Fibroblast of skin of left biceps (primary cell): ENCODE measurements at places on chromosomes 4 and X.

GRCh38 chrX:43677993-43678392 is 21.9 kb downstream of the MAOA start:
- DNase-seq, result no peak

DNA sequence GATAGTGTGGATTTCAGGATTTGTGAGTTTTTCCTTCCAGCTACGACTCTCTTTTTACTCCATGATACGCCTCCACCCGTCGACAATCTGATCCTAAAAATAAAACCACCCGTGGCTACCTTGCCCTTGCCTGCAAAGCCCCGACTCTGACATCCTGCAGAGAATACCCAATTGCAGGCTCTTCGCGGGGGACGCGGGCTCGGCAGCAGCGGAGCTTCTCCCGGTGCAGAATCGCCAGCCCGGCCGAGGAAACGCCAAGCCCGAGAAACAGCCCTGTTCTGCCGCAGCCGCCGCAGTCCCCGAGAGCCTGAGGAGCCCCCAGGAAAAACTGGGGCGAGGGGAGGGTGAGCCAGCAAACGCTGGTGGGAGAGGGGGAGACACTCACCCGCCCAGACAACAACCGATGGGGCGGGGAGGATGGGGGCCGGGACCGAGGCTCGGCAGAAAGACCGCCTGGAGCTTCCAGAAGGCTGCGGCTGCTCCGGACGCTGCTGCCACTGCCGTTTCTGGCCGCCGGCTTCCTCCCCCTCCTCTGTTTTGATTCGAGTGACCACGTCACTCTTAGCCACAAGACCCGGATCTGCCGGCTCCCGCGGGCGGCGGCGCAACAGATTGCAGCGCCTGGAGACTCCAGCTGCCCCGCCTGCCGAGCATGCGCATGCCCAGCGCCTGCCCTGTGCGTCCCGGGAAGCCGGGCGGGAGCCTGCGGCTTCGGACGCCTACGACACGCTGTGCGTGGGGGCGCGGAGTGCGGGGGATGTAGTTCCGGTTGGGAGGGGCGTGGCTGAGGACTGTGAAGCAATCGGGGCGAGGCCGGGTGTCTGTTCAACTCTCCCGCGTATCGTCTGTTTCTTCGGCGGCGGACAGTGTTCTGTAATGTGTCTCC is at the start of gene SMIM14:
SMIM14 (minus strand) TSS at position 512 of the 886 bp plus-strand sequence. CDS start 33,720 bp downstream, outside the sequence.
- peak; percentile 96 for DNase-seq

DNA sequence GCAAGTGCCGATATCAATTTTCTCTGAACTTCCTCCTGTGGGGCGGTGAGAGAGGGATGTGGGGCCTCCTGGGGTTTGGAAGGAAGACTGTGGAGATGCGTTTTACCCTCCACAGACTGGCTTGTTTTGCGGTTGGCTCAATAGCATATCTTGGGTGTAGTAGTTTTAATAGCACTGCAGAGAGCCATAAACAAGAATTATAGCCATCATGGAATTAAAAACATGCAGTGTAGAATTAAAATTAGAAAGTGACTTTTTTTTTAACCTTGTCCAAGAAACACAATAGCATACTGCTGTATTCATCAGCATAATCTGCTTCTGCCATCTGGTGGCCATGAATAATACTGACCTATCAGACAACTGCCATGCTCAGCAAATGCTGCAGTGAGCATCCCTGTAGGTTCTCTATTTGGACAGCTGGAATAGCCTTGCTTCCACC is 47.3 kb upstream of the SCML1 start:
- DNase-seq, result peak; percentile 74

- DNase-seq, result no peak
These were observed 29.5 kb upstream of the NUP54 start for GRCh38 chr4:76177709-76178108.

DNA sequence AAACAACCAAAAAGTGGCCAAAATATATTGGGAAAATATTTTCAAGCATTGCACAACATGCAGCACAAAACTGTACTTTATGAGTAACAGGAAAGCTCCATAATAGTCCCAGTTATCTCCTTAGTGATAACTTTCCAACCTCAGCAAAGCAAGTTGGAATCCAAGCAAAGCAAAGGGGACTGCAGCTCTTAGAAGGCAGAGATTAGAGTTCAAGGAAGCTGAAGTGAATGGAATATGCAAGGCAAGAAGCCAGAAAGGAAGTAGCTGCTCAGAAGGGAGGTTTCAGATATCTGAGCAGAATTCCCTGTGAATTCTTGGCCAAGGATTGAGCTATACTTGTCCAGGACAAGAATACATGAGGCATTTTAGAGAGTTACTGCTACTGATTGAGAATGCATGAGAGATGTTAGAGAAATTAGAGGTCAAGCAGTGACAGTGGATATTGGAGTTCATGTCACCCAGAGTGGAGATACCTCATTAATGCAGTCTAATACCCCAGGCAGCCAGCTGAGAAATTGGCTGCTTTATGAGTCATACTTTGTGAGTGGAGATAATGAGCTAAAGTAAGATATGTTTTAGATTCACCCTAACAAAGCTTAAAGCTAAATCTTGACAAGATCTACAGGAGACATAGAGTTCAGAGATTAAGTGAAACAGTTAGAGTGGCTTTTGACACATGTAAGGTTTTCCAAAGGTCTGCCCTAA is 102.8 kb downstream of the INPP4B start:
- peak; percentile 14 for DNase-seq

GRCh38 chrX:133414406-133415275 is 648 bp downstream of the GPC4 start:
- no peak for DNase-seq

DNA sequence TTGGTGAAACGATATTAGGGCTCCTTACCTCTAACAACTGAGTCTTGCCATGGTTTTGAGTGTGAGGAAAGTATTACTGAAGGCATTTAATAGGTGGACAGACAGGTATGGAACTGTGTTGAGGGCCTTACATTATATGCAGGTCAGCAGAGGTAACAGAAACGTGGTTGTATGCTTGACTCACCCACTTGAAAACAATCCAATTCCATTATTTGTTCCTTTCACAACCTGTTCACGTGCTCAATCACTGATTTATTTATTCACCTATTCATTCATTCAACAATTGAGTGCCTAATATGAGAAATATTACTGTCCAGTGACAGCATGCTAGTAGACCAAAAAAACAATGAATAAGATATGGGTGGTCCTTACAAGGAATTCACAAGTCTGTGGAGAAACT is 33.3 kb upstream of the PPARGC1A start:
- no peak for DNase-seq

DNA sequence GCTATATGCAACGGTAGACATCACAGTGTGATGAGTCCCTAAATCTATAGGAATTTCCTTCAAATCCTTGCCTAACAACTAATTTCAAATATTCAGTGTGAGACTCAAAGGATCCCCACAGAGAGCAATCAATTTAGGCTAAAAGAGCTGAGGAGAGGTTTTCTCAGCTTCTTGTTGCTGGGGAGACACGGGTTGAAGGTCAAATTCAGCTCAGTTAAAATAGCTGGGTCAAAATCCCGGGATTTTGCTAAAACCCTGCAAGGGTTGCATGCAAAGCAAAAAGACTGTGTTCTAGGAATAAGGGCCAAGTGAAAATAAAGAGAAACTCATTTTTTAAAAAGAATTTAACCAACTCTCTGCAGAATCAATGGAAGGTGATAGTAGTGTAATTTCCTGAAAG is 1073.4 kb downstream of the NLGN4X start:
- no peak for DNase-seq

DNA sequence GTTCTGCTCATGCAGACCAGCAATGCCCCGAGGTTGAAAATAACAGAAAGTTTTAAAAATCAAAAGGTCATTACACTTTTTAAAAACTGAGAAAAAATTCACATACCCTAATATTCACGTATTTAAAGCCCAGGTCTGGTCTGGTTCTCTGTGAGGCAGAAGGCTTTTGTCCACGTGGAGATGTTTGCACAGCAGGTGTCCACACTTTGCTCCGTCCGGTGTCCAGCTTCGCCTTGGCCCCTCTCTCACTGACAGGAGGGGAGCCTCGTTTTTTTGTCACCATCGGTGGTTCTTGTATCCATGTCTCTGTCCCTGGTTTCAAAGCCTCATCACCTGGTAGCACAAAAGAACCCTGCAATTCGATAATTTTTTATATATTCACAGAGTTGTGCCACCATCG is 434.6 kb upstream of the FRG1 start:
- no peak for DNase-seq

DNA sequence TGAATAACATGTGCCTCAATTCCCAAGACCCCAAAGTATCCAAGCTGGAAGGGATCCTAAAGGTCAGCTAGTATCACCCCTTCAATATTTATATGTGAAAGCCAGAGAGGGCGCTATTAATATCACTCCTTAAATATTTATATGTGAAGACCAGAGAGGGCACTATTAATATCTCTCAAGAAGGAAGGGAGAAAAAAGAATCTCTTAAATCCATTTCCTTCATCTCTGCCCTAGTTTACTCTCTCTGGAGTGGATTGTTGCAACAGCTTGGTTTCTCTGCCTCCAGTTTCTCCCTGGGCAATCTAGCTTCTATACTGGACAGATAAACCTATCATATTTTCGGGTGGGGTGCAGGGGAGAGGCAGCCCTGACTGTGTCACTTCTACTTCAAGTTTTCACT is 31.6 kb upstream of the MSN start:
- DNase-seq, result no peak

- DNase-seq, result no peak
These were observed 3.6 kb upstream of the RNF175 start for GRCh38 chr4:153763404-153763803.

DNA sequence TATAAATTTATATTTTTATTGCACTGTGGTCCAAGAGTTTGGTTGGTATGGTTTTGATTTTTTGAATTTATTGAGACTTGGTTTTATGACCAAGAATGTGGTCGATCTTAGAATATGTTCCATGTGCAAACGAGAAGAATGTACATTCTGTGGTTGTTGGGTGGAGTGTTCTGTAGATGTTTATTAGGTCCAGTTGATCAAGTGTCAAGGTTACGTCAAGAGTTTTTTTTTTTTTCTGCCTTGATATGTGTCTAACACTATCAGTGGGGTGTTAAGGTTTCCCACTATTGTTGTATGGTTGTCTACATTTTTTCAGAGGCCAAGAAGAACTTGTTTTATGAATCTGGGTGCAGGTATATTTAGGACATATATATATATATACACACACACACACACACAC is 10.8 kb downstream of the ETDB start:
- no peak for DNase-seq

DNA sequence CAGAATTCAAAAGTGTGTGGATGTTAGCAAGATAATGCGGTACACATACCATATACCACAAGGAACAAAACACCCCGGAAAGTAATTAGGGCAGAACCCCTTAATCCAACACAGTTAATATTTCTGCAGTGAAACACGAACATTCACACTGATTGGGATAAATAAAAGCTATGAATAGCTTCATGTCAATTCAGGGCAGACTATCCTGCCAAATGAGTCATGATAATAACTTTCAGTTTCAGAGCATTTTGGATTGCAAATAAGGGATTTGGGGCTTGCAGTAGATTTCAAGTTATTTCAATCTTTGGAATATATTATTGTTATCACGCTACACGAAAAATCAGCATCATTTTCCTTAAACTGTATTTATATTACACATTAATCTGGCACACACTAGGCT is 24.3 kb downstream of the IRF2 start:
- peak; percentile 59 for DNase-seq

GRCh38 chr4:166622425-166622977 is 611.8 kb downstream of the SPOCK3 start:
- DNase-seq, result no peak

DNA sequence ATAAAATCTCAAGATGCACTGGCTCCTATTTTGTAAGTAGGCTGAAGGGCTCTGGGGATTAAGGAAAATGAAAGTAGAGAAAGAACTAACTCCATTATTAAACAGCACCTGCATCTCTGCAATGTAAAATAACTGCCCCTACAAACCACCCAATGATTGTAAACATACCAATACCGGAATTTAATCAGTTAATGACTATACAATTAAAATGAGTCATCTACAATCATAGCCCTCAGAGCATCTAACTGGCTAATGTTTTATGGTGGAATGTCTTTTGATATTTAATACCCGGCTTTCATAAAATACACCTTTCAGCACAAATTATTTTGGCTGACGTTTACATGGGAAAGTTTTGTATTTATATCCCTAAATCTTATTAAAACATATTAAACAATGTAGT is 142.3 kb downstream of the PAPSS1 start:
- DNase-seq, result no peak

- no peak for DNase-seq
These were observed 5.2 kb upstream of the CXCL2 start for GRCh38 chr4:74104145-74104544.

- DNase-seq, result no peak
These were observed 249.1 kb upstream of the DIAPH2 start for GRCh38 chrX:96435378-96436035.

DNA sequence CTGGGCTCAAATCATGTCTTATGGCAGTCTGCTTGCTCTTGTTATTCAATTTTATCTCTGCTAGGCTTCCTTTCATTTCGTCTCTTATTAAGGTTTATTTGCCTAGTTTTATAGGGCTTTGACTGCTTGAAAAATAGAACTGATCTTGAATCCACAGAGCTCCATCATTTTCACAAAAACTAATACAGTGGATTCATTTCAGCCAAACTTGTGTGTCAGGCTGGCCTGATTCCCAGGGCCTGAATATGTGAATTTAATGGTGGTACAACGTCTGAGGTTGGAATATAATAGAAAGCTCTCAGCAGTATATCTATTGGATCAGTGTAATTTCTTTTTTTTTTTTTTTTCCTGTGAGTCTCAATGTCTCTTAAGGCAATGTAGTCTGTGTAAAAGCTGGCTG is 123.3 kb downstream of the POU4F2 start:
- DNase-seq, result no peak

GRCh38 chr4:68346461-68346860 is 3.4 kb downstream of the YTHDC1 start:
- no peak for DNase-seq

DNA sequence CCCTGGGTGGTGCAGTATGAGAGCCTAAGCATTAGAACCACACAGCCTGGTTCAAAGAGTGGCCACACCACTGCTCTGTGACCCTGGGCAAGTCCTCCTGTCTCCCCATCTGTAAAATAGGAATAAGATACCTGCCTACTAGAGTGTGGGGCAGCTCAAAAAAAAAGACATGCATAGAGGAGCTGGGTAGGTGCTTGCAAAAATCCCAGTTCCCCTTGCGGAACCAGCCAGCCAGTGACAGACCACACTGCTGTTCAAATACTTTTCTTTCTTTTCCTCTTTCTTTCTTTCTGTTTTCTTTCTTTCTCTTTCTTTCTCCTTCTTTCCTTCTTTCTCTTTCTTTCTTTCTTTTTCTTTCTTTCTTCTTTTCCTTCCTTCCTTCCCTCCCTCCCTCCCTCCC is 63.0 kb upstream of the TRIM2 start:
- DNase-seq, result no peak

GRCh38 chr4:74237425-74237966 is 70.8 kb upstream of the EPGN start:
- no peak for DNase-seq
